ENCODE measurements at places on chromosomes 16 and 17.
A peak's percentile ranks its signal among the peaks of the same experiment; 100 is the strongest.

DNA sequence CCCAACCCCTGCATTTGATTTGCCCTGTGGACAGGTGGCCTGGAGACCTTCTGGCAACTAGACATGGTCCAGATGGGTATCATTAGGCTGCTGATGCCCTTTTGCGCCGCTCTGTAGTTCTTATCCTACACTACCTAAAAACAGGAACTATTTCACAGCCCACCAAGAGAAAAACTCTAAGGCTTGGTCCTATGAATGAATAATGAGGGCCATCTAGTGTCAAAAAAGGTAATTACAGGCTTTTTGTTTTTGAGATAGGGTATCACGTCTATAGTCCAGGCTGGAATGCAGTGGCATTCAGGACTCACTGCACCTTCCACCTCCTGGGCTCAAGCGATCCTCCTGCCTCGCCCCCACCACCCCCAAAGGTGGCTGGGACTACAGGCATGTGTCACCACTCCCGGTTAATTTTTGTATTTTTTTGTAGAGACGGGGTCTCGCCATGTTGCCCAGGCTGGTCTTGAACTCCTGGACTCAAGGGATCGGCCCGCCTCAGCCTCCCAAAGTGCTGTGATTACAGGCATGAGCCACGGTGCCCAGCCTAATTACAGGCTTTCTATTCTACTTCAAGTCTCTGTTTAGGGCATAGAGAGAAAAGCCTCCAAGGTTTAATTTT is 20.9 kb downstream of the COIL start:
- no peak for DNase-seq

DNA sequence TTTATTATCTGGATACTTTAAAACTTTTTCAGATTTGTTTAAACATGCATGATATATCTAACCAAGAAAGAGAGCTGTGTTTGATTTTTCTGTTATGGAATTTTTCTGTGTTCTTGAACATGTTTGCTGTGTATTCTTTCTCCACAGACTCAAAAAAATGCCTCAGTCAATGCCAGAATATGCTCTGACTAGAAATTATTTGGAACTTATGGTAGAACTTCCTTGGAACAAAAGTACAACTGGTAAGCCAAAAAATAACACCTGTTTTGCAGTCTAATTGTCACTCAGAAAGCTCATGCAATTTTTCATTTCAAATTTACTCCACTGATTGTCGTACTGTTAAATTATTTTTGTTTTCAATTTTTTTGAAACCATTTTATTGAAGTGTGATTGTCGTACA is 15.3 kb upstream of the ABCC11 start:
- no peak for DNase-seq

- no peak for DNase-seq
Measured at GRCh38 chr17:16529906-16530305, 37.9 kb upstream of the LRRC75A start.

DNA sequence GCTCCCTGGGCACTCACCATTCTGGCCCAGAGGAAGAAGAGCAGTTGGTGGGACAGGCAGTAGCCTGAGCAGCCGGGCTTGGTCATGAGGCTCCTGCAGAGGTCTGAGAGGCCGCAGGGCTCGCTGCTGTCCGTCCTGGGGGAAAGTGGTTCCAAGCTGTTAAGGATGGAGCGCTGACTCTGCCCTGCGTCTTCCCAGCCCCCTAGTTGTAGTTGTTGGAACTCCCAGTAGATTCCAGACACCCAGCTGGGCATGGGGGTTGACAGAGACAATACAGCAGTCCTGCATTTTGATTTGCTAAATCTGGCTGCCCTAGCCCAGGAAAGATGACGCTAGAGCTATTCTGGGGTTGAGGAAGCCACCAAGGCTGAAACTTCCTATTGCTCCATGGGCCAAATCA is 7.3 kb downstream of the C16orf89 start:
- no peak for DNase-seq

DNA sequence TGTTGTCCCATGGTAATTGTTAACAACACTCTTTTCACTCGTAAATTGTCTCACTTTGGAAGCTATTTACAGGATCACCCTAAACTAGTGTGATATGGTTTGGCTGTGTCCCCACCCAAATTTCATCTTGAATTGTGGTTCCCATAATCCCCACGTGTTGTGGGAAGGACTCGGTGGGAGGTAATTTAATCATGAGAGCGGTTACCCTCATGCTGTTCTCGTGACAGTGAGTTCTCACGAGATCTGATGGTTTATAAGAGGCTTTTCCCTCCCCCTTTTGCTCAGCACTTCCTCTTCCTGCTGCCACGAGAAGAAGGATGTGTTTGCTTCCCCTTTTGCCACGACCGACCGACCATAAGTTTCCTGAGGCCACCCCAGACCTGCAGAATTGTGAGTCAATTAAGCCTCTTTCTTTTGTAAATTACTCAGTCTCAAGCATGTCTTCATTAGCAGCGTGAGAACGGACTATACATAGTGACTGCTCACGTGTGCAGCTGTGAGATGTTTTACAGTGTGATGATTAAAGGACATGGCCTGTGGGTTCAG is 34.4 kb downstream of the DNAH3 start:
- DNase-seq = no peak

DNA sequence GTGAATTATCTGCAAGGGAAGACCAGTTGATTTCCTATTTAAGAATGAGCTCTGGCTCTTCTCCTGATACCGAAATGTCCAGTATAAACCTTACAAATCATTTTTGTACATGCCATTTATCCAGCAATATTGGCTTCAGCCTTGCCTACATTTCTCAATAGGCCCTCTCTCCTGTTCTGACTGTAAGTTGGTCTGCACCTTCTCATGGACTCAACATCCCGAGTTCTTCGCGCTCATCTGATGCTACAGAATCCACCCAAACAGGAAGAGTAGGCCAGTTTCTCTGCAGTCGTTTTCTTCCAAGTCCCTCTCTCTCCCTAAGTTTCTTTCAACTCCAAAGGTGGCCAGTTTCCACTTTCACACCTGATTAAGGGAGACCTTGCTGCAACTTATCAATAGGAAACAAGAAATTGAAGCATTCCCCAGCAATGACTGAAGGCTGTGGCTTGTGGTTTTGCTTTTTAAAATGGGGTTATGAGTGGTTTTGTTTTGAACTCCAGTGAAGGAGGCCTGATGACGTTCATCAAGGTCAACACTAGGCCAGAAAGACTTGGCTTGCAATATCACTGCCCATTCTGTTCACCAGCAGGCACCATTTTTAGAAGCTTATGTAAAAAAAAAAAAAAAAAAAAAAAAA is 383.0 kb downstream of the MAF start:
- DNase-seq = peak; percentile 57

DNA sequence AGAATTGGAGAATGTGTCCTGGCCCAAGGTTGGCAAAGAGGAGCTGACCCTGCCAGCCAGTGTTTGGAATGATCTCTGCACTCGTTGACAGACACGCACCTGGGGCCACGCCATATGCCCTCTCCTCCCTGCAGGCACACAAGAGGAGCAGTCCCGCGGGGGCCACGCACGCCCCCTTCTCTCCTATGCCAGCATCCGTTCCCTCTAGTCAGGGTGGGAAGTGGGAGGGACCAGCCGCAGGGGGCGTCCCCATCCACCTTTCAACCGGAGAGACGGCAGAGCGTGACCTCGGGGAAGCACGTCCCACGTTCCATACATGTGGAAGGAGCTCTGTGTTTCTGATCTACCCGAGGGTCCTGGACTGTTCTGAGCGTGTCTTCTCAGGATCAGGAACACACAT is 86.9 kb upstream of the ZNF750 start:
- DNase-seq = no peak

DNA sequence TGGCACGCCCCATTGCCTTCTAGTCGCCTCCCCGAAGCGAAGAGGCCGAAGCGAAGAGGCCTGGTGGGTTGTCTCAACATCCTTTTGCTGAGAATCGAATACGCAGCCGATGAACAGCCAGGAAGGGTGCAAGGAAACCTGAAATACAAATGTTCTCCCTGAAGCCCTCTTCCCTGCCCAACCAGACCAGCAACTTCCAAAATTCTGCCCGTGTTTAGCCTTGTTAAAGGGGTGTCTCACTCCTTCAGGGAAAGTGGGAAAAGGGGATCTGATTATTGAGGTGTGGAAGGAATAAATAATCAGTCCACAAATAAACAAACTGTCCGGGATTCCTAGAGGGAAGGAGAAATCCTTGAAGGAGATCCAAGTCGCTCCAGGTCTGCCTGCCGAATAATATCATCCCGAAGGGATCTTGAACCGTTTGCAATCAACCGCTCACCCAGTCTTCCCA is 1.4 kb upstream of the FOXC2 start:
- DNase-seq = no peak
